ENCODE measurements at places on chromosomes 7 and 10. TPM values are rescaled to one million over a fixed set of nuclear protein-coding genes. Genes with fewer than 3 reads are reported as not detected.
A peak's percentile ranks its signal among the peaks of the same experiment; 100 is the strongest.

GRCh38 chr10:35854661-35855060 lies 212.6 kb upstream of the FZD8 start:
- H3K36me3 ChIP-seq: no peaks in the 10 kb centered on the region
- no peak overlapping the region for H3K4me3 ChIP-seq
- no peaks in the 10 kb centered on the region for H3K27me3 ChIP-seq
- H3K4me1 ChIP-seq: peaks cover 15% of the 10 kb centered on the region

DNA sequence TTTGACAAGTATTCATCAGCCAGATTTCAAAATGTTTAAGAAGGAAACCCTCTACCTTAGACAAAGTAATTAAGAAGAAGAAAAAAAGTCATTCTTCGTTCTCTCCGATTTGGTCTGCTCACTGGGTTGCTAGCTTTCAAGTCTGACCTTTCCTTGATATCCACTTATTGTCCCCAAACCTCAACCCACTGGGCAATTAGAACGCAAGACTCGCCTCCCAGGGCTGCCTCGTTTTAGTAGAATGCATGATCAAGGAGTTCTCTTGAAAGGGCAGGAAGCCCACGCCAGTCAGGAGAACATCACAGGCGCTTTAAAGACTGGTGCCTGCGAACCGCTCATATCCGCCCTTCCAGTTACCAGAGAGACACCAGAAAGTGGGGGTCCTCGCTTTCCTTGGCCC lies 637.7 kb downstream of the PARD3 start:
- peaks cover 8% of the 10 kb centered on the region for H3K4me1 ChIP-seq
- no peak for DNase-seq
- H3K27ac ChIP-seq: no peak overlapping the region
- no peaks in the 10 kb centered on the region for H3K36me3 ChIP-seq

Gene ITPRID1
- total RNA-seq: not detected

Gene PKD2L1
- not detected for total RNA-seq

GRCh38 chr10:36256948-36257356 lies 614.9 kb upstream of the FZD8 start:
- peaks cover 23% of the 10 kb centered on the region for H3K4me1 ChIP-seq
- peak; percentile 70 for DNase-seq
- H3K36me3 ChIP-seq: no peaks in the 10 kb centered on the region
- H3K27ac ChIP-seq: no peak overlapping the region

DNA sequence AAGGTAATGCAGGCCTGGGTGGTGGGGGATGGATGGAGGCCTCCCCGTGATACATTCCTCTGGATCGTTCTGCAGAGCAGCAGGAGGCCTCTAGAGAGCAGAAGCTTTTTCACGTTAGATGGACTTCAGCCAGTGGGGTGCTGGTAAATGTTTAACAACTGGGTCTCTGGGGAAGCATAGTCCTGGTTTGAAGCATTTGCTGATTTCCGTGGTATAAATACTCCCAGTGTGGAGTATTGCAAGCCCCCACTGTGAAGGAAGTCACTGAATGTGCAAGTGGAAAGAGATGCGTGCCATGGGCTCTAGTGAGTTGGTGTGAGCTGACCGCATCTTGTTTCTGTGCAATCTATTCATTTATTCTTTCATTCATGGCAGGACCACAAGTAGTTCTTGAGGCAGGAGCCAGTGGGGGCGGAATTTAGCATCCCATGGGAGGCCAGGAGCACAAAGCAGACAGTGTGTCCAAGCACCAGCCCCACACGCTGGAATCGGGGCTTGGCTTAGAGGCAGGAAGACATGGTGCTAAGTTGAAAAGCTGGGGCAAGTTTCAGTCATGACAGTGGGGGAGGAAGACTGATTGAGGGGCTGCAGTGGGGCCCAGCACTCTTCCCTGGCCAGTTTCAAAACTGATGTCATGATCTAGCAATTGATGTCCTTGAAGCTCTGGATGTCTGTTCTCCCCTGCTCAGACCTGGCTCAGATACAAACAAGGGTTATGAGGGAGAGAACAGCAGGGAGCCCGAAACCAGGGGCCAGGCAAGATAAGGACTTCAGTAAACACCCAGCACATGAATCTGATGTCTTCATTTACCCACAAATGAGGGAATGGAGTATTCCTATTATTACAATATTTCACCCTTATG lies 280.9 kb upstream of the LYZL1 start:
- H3K36me3 ChIP-seq: no peaks in the 10 kb centered on the region
- no peak overlapping the region for H3K4me3 ChIP-seq
- H3K27ac ChIP-seq: no peak overlapping the region
- DNase-seq: no peak
- no peaks in the 10 kb centered on the region for H3K27me3 ChIP-seq

DNA sequence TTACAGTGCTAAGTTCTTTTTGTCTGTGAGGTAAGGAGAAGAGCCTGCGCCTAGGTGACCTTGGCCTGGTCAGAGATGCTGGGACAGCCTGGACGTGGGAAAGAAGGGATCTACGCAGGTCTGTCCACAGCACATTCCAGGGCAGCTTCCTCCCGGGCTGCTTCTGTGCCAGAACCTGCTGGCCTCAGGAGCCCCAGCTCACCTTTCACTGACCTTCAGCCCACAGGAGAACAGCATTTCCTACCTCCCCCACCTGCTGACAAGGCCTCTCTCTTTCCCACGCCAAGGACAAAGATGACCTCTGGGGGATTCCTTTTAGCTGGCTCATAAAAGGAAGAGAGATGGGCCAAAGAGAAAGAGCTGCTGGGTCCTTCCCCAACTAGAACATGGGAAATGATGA lies 260.6 kb downstream of the KCNMA1 start:
- H3K27me3 ChIP-seq: no peaks in the 10 kb centered on the region
- no peak overlapping the region for H3K4me3 ChIP-seq
- no peaks in the 10 kb centered on the region for H3K36me3 ChIP-seq

DNA sequence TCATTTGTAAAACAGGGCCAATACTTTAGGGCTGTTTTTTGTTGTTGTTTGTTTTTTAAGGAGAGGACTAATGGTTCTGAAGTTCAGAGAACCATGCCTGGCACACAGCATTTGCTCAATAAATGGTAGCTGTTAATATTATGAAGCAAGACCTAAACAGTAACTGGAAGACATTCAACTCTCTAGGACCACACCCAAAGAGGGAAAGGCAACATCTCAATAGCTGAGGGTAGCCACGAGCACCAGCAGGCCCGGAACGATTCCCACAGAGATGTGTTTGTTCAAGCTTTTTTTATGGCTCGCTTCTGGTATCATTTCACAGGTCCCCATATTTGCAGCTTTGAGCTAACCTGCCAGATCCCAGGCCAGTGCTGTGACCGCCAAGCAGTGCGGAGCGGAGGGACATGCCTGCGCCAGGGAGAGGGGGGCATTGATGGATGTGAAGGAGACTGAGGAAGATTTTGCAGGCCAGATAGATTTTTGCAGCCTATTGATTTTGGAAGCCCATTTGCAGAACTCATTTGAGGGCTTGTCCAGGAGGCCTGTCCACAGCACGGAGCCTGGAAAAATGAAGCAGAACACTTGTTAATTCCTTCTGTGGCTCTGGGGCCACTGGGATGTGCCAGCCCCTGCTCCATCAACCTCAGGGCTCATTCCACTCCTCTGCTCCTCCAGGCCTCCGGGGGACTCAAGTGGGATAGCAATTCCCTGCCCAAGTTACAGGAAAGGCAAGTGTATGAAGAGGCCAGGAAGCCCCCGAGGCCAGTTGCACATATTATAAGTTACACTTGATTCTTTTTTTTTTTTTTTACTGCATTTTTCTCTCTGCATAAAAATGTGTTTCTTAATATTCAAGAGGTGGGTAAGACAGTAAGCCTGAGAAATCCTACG lies 57.3 kb upstream of the FGFR2 start:
- no peaks in the 10 kb centered on the region for H3K36me3 ChIP-seq
- no peak overlapping the region for H3K27ac ChIP-seq
- no peak overlapping the region for H3K4me3 ChIP-seq
- no peaks in the 10 kb centered on the region for H3K27me3 ChIP-seq

- no peak for DNase-seq
- H3K36me3 ChIP-seq: no peaks in the 10 kb centered on the region
- H3K27me3 ChIP-seq: no peaks in the 10 kb centered on the region
Measured at GRCh38 chr7:110607050-110607857, 483.7 kb upstream of the LRRN3 start.

- no peak overlapping the region for H3K27ac ChIP-seq
- H3K4me3 ChIP-seq: no peak overlapping the region
- H3K27me3 ChIP-seq: peaks cover 48% of the 10 kb centered on the region
- no peak for DNase-seq
- no peaks in the 10 kb centered on the region for H3K4me1 ChIP-seq
Measured at GRCh38 chr10:132899751-132900065, 42.7 kb downstream of the CFAP46 start.

DNA sequence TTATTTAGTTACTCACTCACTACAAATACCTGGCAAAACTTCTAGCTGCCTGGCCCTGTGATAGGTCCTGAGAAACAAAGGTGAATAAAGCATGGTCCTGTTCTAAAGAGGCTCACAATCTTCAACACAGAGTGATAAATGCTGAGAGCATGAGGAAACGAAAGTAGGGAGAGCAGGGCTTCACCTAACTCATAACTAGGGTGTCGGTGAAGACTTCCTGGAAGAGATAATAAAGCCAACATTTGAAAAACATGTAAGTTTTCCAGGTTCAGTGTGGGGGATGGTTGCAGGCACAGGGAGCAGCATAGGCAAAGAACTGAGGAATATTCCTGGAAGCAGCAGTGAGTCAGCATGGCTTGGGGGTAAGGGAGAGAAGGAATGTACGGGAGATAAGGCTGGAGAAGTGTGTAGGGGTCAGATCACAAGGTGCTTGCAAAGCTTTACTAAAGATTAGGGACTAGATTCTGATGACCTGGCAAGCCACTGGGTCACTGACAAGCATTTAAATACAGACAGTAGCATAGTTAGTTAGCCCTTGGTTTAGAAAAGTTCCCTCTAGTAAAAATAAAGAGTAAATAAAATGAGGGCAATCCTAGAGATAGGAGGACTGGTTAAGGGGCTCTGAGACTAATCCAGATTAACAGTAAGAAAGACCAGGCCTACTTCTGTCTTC lies 5.1 kb downstream of the KEL start:
- no peak for DNase-seq
- no peaks in the 10 kb centered on the region for H3K4me1 ChIP-seq
- no peak overlapping the region for H3K4me3 ChIP-seq
- no peaks in the 10 kb centered on the region for H3K27me3 ChIP-seq
- no peak overlapping the region for H3K27ac ChIP-seq
- no peaks in the 10 kb centered on the region for H3K36me3 ChIP-seq

DNA sequence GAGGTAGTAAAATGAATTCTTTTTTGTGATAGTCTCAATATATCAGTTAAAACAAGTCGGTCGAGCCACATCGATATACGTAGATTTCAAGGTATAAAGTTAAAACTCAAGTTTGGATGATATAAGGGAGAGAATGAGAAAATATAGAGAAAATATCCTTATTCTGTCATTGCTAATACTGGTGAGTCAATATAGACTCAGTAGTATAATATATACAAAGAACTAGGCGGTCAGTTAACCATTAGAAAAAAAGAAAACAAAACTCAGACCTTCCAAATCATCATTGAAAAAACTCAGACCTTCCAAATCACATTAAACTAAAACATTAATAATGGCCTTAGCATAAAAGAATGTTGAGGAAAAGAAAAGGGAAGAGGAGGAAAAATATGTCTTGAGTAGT lies 817.1 kb upstream of the IGFBP3 start:
- H3K27ac ChIP-seq: no peak overlapping the region
- no peak overlapping the region for H3K4me3 ChIP-seq
- H3K4me1 ChIP-seq: peaks cover 3% of the 10 kb centered on the region
- no peaks in the 10 kb centered on the region for H3K36me3 ChIP-seq
- no peak for DNase-seq

GRCh38 chr10:16756561-16757221 lies 60.5 kb downstream of the RSU1 start:
- no peaks in the 10 kb centered on the region for H3K27me3 ChIP-seq
- H3K4me3 ChIP-seq: no peak overlapping the region
- peaks cover 10% of the 10 kb centered on the region for H3K4me1 ChIP-seq

DNA sequence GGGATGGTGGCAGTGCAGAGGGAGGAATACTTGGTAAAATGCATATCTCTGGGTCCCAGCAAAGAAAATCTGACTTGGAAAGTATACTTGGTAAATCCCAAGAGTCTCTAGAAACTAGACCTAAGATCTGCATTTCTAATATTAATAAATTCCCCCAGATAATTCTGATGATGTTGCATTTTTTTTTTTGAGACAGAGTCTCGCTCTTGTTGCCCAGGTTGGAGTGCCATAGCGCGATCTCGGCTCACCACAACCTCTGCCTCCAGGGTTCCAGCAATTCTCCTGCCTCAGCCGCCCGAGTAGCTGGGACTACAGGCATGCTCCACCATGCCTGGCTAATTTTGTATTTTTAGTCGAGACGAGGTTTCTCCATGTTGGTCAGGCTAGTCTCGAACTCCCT lies 97.9 kb upstream of the ANK3 start:
- no peak overlapping the region for H3K4me3 ChIP-seq
- no peaks in the 10 kb centered on the region for H3K36me3 ChIP-seq
- DNase-seq: no peak
- H3K4me1 ChIP-seq: no peaks in the 10 kb centered on the region

DNA sequence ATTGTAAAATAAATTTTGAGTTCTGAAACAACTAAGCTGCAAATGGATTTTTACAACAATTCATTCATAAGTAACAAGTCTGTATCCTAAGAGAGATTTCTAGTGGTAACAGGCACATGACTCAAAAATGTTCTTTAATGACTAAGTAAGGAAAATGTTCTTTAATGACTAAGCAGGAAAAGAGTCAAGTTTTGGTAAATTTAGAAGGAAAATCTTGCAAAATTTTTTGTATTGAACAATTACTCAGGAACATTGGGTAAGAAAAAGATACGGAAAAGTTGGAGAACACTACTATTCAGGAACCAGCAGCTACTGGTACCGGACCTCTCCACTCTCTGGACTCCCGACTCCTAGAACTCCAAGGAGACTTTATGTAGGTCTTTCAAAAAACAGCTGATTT lies 33.5 kb downstream of the HYCC1 start:
- peak; percentile 92 for DNase-seq
- H3K27me3 ChIP-seq: no peaks in the 10 kb centered on the region
- H3K27ac ChIP-seq: peak overlapping the region; percentile 88

GRCh38 chr7:33868166-33868565 lies 37.2 kb upstream of the BMPER start:
- H3K27me3 ChIP-seq: no peaks in the 10 kb centered on the region
- no peaks in the 10 kb centered on the region for H3K36me3 ChIP-seq
- peak overlapping the region; percentile 16 for H3K4me3 ChIP-seq
- peaks cover 27% of the 10 kb centered on the region for H3K4me1 ChIP-seq

Gene CCNY
- total RNA-seq: 57.8 TPM

Data from GM23248 (cell line).